Liver (tissue), 10 donors: ENCODE measurements at places on chromosomes 1 and 21. TPM values are rescaled to one million over a fixed set of nuclear protein-coding genes. Genes with fewer than 3 reads are reported as not detected.

FCGR3B gene
- total RNA-seq = 6.0 TPM

GRCh38 chr1:54574158-54574778, 26.2 kb downstream of the ACOT11 start:
- DNase-seq = no peak

GRCh38 chr1:63775418-63776127, 1.8 kb downstream of the ROR1 start:
- no peak for DNase-seq

RNF223 gene
- not detected for total RNA-seq

DNA sequence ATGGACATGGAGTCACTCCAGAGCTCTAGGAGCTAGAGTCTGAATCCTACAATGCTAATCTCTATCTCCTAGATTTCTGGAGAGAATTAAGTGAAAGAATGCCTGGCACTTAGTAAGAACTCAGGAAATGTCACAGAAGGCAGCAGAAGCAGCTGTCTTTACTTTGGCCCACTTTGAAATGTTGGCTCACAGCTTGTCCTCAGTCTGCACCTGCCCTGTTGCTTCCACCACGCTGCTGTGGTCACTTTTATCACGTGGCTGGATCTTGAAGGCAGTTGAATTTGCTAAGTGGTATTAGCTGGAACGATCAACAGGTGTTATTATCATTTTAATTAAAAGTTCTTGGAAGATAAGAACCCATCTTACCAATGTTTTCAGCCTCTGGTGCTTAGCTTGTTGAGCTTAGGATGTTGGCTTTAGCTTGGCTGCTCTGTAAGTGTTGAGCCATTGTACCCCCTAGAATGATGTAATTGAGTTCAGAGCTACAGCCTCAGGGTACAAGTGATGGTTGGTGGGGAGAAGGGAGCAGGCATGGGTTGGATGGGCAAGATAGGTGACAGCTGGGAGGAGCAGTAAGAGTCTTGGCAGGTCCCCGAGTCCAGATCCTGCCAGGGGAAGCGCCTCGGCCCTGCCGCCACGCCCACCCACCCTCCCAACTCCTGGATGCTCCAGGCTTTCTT, 41.9 kb upstream of the EPS8L3 start:
- DNase-seq = no peak

KCNH1 gene
- not detected for total RNA-seq
